RPMI8226 (cell line): ENCODE measurements at places on chromosomes 11 and 22.

- no peak for DNase-seq
Observed at GRCh38 chr22:36725366-36726006, 21.9 kb upstream of the CACNG2 start.

DNA sequence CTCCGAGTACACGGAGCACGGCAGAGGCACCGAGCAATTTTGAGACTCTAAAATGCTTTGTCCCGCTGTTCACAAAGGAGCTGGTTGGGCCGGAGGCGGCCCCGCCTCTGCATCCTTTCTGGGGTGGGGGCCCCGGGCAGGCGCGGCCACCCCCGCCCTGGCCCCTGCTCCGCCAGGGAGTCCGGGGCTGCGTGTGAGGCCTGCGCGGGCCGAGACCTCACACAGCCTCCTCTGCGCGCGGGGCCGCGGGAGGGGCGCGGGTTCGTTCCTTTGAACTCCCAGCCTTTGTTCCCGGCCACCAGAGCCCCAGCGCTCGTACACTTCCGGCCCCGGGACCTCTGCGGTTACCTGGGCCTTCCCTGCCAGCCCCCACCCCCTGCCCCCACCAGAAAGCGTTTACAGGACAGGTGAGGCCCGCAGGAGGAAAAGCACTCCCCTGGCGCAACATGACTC lies 1.6 kb downstream of the FGF19 start:
- DNase-seq, result no peak

GRCh38 chr22:47296405-47297260 lies 534.2 kb downstream of the TBC1D22A start:
- DNase-seq, result no peak

DNA sequence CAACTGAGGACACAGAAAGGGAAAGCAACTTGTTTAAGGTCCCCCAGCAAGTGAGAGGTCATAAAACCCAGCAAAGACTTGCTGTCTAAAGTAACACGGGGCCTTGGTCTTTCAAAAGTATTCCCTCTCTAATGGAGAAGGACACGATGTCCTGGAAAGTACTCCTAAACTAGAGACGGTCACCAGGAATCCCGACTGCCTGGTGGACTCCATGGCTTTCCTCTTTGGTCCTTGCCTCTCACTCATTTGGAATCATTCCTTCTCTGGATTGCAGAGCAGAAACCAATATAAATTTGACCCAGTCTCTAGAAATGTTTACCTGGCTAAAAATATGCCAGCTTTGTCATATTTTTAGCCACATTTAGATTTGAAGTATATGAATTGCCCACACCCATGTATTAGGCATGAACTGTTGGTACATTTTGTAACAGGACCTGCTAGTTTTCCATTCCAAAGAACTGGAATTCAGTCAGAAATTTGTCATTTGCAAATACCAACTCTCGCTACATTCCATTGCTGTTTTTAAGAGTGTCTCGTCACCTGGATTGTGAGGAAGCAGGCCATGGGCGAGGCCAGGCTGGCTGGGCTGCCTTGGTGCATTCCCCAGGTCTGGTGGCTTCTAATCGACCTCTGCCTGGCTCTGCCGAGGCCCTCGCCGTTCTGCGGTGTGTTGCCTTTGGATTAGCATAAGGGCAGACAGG lies 12.9 kb downstream of the NAV2 start:
- no peak for DNase-seq

- no peak for DNase-seq
Observed at GRCh38 chr11:134425816-134426536, 13.9 kb upstream of the B3GAT1 start.

DNA sequence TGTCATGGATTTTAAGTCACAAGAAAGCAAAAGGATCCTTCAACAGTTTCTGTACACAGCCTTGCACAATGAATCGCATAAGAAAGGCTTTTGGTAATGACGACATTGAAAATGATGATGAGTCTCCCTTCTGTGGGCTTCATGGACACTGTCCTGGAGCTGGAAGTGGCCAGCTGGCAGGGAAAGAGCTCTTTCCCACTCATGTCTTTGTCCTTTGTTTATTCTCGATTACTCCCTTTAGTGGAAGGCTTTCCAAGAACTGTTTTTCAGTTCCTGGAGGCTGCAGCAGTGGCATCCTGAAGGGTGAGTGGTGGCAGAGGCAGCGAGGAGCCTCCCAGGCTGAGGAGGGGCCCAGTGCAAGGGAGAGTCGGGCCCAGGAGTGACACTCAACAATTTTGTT lies 505.2 kb downstream of the NTM start:
- DNase-seq, result no peak

DNA sequence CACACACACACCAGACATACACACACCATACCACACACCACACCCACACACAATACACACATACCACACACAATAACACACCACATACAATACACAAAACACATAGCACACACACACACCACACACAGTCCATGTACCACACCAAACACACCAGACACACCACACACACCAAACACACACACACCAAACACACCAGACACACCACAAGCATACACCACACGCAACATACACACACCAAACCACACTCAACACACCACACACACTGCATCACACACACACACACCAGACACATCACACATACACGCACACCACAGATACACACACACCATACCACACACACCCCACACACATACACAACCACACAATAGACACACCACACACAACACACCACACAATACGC lies 54.8 kb downstream of the IGSF9B start:
- DNase-seq, result no peak

DNA sequence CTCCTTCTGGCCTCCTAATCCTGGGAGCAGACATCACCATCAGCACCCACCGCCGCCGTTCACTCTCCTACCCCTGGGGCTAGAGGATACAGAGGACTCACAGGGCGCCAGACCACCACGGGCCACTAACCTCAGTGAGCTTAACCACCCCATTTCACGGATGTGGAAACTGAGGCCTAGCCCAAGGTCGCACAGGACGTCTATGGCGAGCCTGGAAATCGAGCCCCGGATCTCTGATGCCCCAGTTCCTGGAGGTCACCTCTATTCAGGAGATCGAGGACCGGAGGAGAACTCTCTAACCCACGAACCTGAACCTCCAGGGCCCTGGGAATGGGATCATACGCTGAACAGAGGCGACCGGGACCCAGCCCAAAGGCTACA lies 349 bp downstream of the TIMM10 start:
- DNase-seq, result no peak

DNA sequence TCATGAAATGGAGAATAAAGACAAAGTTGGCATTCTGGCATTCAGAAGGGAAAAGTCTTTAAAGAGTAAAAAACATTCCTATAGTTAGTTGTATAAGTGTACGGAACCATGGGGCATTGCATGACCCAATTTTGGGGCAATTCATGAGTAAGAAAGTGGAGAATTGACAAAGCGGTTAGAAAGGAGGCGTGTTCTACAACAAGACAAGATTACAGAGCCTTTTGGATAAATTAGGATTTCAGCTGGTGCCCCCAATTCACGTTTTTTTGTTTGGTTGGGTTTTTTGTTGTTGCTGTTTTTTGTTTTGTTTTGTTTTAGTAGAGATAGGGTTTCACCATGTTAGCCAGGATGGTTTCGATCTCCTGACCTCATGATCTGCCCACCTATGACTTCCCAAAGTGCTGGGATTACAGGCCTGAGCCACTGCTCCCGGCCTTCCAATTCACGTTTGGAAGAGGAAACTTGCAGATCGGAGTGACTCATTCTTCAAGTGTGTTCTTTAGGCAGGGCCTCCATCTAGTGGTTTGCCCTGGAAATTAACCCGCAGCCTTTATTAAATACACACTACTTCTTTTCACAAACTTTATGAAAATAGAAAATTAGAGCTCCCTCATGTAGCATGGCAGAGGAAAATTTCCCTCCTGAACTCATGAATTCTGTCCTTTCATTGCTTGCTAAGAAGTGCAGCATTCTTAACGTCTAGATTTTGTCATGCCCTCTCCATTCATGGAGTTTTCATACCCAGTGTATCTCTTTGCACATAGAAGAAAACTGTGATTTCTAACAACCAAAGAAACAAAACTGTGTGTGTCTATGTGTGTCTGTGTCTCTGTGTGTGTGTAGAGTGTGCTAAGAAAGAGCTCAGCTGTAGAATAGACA lies 118.1 kb downstream of the BBOX1 start:
- peak; percentile 19 for DNase-seq

DNA sequence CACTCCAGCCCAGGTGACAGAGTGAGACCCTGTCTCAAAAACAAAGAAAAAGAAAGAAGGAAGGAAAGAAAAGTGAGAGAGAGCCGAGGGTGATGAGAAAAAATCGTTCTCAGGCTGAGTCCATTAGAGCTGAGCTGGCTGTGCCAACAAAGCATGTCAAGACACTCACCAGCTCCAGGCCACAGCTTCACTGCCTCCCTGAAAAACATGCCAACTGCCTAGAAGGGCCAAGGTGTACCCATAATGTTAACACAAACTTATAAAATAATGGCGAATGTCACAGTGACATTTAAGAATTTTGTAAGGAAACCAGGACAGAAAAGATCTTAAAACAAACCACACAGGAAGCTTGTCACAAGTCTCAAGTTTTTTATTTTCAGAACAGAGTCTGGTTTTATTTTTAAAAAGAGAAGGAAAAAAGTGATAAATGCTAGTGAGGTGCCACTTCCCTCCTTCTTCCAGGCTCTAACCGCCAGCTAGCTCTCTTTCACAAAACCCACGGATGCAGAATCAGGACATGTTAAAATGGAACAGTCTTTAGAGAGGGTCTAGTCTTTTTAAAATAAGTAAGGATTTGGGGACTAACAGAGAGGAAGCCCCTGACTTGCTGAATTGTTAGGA lies 5.1 kb downstream of the TMEM121B start:
- DNase-seq, result no peak

GRCh38 chr11:6385046-6385777 lies 5.1 kb upstream of the SMPD1 start:
- DNase-seq, result no peak

GRCh38 chr11:117997823-117998579 lies 11.8 kb downstream of the IL10RA start:
- DNase-seq, result no peak

GRCh38 chr11:46711303-46711702 lies 7.7 kb upstream of the F2 start:
- DNase-seq, result no peak

DNA sequence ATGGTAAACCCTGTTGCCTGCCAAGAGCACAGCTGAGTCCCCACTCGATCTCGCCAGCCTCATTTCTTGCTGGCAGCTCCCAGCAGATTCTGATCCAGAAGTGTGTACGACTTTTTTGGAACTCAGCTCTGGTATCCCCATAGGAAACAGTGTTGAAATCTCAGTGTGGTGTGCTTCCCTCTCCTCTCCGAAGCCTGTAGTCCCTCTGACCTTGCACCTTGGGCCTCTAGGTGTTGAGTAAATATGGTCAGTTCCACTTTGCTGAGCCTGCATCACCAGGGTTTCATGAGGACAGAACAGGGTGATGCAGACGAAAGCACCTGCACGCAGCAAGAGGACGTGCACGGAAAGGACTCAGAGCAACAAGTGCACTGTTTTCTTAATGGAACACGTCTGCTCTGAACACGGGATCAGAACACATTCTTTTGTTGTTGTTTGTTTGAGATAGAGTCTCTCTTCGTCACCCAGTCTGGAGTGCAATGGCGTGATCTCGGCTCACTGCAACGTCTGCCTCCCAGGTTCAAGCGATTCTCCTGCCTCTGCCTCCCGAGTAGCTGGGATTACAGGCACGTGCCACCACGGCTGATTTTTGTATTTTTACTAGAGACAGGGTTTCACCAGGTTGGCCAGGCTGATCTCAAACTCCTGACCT lies 3.8 kb upstream of the CPT1A start:
- no peak for DNase-seq

GRCh38 chr11:19288256-19288655 lies 47.5 kb upstream of the E2F8 start:
- DNase-seq, result no peak

GRCh38 chr11:14249121-14249963 lies 109.6 kb downstream of the RRAS2 start:
- DNase-seq, result peak; percentile 35

DNA sequence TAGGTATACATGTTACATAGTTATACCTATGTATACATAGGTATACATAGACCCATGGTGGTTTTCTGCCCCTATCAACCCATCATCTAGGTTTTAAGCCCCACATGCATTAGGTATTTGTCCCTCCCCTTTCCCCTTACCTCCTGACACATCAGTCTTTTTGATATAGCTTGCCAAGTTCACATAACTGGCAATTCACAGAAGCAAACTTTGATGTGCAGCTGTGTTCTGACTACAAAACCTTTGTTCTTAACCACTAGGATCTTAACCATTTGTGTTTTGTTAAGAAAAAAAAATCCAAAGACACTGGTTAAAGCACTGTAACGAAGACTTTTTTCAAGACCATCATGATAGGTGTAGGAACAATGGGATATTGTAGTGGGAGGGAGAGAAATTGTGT lies 42.9 kb upstream of the SLC5A1 start:
- no peak for DNase-seq

DNA sequence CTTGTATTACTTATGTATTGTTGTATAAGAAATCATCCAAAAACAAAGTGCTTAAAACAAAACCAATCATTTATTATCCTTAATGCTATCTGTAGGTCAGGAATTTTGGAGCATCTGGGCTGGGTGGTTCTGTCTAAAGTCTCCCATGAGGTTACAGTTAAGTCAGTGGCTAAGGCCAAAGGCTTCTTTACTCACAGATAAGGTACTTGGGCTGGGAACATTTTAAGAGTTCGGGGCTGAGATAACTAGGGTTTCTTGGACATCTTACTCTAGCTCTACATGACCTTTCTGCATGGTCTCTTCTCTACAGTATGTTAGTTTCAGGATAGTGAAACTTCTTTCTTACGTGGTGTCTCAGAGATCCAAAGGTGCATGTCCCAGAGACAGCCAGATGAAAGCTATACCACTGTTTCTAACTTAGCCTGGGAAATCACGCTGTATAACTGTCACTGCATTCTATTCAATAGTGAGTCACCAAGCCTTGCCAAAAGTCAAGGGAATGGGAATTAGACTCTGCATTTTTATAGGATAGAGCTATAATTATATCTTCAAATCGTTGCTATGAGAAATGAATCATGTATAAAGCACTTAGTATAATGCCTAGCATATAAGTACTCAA lies 29.6 kb downstream of the SOX6 start:
- no peak for DNase-seq

GRCh38 chr22:42693055-42693762 lies 27.5 kb downstream of the A4GALT start:
- no peak for DNase-seq

GRCh38 chr11:118295199-118295598 lies 9.3 kb upstream of the CD3E start:
- DNase-seq, result peak; percentile 21

DNA sequence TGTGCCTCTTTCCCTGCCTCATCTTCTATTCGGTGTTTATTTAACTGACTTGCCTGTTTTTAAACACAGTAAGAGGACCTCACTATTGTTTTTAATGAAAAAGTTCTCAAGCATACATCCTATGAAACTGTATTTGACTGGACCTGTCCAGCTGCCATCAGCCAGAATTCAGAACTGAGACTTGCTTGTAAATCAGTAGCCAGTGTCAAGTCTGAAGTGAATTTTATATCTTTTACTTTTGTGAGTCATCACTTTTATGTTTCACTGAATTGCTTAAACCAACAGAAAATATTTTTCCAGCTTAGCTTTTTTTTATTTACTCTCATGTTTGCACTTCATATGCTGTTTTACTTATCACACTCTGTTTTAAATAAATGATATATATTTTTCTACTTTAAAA lies 88.3 kb downstream of the LUZP2 start:
- DNase-seq, result no peak

GRCh38 chr11:58503361-58503856 lies 4.5 kb downstream of the OR5B21 start:
- peak; percentile 12 for DNase-seq

GRCh38 chr22:17997456-17997855 lies 26.9 kb downstream of the MICAL3 start:
- no peak for DNase-seq
